NCI-H187 (cell line): ENCODE measurements at places on chromosomes 5 and 9.

GRCh38 chr5:60503771-60504170 is 196.2 kb downstream of the DEPDC1B start:
- DNase-seq, result no peak

- no peak for DNase-seq
These were observed 87.6 kb downstream of the CARTPT start for GRCh38 chr5:71806711-71807110.

DNA sequence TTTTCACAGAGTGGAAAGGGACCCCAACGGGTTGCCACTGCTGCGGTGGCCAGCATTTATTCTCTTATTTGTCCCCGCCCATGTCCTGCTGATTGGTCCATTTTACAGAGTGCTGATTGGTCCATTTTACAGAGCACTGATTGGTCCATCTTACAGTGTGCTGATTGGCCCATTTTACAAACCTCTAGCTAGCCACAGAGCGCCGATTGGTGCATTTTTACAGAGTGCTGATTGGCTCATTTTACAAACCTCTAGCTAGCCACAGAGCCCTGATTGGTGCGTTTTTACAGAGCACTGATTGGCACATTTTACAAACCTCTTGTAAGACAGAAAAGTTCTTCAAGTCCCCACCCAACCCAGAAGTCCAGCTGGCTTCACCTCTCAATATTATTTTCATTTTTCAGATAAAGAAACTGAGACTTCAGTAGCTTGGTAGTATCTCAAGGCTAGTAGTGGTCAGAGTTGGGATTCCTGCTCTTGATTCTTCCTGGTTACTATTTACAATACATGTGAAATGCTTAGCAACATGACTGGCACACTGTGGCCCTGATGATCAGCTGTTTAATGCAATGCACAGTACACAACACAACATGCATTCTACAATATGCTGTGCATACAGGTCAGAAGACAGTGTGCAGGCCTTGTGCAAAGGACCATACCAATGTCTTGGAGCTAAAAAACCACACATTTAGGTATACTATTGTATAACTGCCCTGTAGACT is 63.6 kb upstream of the BOD1 start:
- no peak for DNase-seq

- DNase-seq, result no peak
These were observed 526.9 kb downstream of the BNC2 start for GRCh38 chr9:16343249-16344237.

GRCh38 chr5:36156121-36156601 is 4.2 kb downstream of the SKP2 start:
- no peak for DNase-seq

GRCh38 chr5:96893342-96893741 is 17.0 kb downstream of the ERAP2 start:
- no peak for DNase-seq

DNA sequence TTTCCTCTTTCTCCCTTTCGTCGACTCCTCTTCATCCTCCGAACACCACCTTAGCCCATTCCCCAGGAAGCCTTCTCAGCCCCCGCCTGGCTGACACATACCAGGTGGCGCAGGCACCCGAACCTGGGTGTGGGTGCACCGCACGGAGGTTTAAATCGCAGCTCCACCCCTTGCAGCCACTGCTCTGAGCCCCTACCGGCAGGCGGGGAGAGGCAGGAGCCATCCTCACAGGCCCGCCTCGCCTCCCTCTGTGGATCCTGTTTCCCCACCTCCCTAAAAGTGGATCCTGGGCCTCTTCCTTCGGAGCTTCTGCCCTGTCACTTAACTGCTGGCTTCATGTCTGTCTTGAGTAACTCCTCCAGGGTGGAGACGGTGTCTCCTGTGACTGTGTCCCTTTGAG is 110.7 kb downstream of the OLFM1 start:
- DNase-seq, result no peak

- DNase-seq, result no peak
These were observed 131.1 kb downstream of the PAX5 start for GRCh38 chr9:36902861-36903524.

GRCh38 chr9:120456218-120456617 is 123.7 kb downstream of the CDK5RAP2 start:
- no peak for DNase-seq

DNA sequence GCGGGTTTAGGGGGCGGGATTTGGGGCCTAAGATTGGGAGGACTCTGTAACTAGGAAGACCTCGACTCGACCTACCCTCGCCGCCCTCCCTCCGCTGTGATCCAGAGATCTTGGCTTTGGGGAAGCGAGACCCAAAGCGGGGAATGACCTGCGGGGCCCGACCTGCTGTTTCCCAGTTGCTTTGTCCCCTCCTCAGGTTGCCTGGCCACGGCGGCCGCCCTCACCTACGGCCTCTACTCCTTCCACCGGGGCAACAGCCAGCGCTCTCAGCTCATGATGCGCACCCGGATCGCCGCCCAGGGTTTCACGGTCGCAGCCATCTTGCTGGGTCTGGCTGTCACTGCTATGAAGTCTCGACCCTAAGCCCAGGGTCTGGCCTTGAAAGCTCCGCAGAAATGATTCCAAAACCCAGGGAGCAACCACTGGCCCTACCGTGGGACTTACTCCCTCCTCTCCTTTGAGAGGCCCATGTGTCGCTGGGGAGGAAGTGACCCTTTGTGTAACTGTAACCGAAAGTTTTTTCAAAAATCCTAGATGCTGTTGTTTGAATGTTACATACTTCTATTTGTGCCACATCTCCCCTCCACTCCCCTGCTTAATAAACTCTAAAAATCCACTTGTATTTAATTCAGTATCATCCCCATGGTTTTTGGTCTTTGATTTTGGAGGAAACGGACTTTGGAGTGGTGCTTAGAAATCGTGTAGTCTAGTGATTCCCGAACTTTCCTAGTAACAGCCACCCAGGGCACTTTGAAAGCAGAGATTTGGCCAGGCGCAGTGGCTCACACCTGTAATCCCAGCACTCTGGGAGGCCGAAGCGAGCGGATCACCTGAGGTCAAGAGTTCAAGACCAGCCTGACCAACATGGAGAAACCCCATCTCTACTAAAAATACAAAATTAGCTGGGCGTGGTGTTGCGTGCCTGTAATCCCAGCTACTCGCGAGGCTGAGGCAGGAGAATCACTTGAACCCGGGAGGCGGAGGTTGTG is 878 bp downstream of the HIGD2A start:
- no peak for DNase-seq

DNA sequence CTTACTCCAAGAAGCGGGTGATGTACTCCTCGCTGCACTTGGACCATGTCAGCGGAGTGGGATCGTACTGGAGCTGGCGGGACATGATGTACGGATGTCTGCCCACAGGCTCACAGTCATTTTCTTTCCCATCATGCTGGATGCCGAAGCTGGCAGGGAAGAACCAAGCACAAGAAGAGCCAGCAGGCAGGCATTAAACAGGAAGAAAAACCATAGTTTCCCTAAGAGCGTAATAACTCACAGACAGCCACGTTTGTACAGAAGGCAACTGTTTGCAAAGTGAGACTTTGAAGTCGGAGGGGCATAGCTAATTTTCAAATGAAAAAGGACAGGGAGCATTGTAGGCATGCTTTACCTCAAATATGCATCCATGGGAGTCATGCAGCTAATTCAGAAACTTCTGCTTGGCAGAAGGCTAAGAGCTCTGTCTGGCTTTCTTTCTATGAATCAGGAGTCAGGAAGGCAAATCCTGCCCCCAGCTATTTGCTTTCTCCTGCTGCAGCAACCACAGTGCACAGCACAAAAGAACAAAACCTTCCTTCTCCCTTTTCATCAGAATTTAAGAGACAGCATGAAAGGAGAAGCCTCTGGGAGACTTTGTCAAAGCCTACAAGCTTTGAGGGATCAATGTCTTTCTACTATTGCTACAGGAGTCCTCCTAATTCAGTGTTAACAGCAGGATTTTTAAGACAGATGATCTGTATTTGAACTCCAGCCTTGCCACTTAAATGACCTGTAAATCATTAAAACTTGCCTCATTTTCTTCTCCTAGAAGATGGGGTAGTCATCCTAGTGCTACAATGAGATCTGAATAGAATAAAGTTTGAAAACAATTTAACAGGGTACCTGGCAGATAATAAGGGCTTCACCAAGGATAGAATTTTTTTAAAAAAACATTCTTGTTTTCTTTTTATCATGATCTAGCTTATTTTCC is 209.1 kb downstream of the TARS1 start:
- DNase-seq, result no peak

DNA sequence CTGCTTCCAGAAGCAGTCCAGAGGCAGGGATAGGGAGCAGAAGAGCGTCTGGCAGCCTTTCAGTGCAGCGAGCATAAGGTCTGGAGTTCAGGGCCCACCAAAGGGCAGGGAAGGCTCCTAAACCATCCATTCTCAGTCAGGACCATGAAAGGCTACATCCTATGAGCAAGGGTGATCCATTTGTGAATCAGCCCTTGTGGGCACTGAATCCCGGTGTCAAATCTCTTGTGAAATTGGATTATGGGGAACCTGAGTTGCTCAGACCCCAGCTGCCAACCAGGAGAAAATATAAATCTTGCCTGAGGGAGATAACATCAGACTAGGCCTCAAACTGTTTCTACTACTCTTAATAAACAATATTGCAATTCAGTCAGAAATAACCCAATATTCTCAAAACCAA is 204.4 kb downstream of the SYK start:
- DNase-seq, result no peak

GRCh38 chr5:72189146-72189545 is 81.9 kb downstream of the MAP1B start:
- DNase-seq, result no peak

DNA sequence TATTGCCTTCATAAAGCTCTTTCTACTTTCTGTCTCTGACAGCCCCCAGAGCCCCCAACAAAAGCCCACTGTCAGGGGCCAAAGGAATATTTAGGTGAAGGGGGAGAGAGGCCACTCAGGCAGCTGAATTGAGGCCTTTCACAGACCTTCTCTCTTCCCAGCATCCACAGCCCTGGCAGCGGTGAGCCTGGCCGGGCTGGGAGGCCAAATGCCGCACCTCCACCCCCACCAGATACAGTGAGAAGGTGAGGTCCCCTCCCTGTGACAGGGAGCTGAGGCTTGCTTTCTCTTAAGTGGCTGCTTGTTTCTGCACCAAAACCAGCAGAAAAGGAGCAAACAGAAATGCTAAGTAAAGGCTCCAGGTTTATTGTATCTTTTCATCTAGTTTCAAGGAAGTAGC is 168.1 kb downstream of the ROR2 start:
- no peak for DNase-seq

DNA sequence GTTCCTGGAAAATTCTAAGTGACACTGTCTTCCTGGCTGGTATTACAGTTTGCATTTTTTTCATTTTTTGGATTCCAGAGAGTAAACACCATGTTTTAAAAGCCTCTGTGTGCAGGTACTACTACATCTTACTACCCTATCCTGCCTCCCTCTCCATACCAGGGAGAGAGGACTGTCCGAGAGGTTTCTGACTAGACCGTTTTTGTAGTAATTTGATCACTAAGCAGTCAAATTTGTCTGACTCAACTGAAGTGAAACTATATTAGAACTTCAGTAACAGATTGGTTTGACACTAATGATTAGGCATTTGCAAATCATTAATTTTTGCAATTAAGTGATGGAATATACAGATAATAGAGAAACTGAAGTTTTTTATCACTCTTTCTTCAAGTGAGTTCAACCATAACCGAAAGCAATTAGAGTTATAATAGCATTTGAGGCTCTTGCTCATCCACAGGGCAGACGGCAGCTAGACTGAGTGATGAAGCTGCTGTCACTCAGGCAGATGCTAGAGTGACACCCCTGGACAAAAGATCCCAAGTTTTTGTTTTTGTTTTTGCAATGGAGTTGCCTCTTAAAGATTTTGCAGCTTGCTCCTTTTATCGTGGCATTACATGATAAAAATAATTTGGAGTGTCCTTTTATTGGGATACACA is 44.3 kb downstream of the SMARCA2 start:
- DNase-seq, result no peak

DNA sequence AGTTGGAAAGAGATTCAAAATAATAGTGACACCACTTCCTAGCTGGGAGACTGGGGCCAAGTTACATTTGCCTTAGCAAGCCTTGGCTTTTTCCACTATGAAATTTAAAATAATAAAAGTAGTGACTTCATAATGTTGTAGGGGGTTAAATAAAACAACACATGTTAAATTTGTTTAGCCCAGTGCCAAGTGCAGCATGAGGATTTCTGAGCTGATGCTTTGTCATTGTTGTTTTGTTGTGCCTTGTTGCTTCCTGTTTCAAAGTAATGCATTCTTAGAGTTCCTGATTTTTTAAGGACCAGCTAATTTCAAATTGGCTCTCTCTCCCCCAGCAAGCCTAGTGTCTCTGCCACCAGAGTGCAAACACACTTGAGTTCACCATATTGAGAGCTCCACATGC is 270.7 kb upstream of the PAPPA start:
- no peak for DNase-seq

DNA sequence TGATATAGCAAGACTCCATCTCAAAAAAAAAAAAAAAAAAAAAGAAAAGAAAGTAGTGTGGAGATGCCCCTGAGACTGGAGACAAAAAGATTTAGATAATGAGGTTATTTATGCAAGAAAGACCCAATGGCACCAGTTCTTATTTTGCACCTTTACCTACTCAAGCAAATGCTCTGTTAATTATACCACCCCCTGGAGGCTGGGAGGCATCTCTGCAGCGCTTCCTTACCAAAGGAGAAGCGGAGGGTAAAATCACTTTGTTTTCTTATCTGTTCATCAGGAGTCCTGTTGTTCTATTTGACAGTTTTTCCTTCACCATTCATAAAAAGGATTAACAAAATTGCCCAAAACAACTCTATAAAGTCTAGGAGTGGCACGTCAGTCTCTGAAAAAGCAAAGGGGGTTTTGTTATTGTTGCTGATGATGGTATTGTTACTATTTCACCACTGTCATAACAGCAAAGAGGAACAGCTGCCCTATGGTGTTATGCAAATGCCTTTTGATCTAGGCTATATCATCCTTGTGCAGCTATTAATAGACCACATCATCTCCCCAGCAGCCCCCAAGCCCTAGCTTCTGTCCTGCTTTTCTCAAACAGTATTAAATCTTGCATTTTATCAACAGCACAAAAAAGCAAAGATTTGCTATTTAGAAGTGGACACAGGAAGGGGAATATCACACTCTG is 174.0 kb downstream of the PALM2AKAP2 start:
- no peak for DNase-seq

GRCh38 chr9:132487351-132487791 is 77.4 kb downstream of the CFAP77 start:
- no peak for DNase-seq

- no peak for DNase-seq
These were observed 270.1 kb downstream of the HSPA4 start for GRCh38 chr5:133321833-133322420.
